ENCODE measurements at places on chromosomes 3 and 15.

DNA sequence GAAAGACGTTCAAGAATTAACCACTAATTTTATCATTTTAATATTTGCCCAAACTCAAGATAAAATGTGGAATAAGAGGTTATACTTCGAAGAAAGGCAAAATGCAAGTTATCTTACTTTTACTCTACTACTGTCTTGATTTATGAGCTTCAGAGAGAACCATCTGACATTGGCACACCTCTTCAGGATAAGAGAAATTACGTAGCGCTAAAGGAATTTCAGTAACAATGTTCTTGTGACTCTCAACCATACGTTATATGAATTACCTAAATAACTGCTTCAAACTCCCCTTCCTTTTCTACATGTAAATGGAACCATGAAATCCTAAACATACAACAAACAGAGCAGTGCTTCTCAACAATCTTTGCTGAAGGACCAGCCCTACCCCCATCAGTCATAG lies 96.8 kb downstream of the ZNF385D start:
- DNase-seq = no peak

GRCh38 chr3:99468918-99469317 lies 169.5 kb upstream of the COL8A1 start:
- DNase-seq = no peak

DNA sequence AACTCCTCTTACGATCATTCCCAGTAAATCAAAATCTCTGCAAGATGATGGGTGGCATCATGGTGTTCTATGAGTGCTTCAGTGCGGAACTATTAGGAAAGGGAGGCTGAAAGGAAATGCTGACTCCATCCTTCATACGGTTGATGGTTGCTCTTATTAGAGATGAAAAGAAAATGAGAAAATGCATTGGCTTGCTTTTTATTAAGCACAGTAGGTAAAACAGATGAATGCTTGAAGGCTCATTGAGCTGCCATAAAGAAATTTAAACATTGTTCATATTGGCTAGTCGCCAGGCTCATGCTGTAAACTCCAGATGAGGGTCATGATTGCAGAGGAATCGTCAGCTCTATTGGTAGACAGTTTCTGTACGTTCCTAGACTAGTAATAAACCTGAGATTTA lies 115.8 kb downstream of the EPHA3 start:
- DNase-seq = no peak

GRCh38 chr3:152971880-152972279 lies 136.9 kb downstream of the P2RY1 start:
- no peak for DNase-seq

DNA sequence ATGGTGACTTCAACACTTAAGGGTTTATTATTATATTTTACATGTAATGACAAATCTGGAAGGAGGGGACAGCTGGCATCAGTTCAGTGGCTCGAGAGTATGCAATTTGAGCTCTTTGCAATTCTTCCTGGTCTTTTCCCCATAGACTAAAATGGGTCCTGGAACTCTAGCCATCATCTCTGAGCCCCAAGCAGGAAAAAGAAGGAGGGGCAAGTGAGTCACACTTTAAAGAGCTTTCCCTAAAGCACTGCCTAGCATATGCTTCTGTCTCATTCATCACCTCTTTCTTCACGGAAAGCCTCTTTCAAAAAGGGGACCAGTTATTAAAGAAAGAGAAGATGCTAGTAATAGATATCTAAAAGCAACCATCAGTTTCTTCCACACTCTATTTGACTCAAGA lies 466.3 kb downstream of the ZIC1 start:
- no peak for DNase-seq

GRCh38 chr15:69921626-69922619 lies 175.8 kb downstream of the TLE3 start:
- DNase-seq = no peak

DNA sequence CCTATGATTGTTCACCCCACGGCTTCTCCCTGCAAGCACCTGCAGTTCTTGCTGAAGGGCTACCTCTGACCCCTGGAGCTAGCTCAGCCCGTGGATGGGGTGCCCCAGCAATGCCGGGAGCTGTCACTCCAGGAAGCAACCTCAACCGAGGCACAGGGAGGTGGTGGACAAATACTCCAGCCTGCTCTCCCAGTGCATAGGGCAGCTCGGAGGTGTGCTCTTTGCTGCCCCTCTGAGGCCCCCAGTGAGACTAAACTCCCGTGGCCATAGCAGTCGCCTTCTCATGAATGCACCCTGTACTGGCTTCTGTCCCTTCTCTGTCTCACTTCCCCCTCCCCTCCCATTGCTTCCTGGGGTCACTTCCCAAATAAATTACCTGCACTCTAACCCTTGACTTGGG lies 48.5 kb downstream of the LINGO1 start:
- no peak for DNase-seq

DNA sequence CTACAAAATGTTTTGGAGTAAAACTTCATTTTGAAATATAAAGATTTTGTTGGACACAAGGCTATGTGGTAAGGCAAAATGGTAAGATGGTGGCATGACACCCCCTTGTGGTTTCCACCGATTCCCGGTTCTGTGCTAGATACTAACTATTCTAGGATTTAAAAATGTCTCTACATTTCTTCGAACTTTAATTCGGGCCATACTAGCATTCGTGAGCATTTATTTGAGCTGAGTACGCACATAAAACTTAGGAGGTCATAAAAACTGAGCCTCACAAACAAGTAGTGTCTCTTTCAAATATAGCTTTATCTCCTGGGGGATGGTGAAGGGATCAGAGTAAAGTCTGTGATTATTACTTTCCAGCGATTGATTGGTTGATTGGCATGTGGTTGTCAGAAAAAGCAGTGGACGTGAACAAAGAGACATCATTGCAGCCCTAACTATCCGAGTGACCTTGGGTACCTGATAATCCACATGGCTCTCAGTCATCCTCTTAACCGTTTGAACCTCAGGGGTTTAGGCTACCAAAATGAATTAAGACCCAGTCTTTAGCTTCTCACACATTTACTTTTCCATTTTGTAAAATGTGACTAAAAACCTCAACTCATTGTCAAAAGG lies 1.1 kb upstream of the ZNF639 start:
- no peak for DNase-seq

GRCh38 chr15:69553686-69554085 lies 101.1 kb downstream of the RPLP1 start:
- no peak for DNase-seq

GRCh38 chr3:169624533-169624972 lies 39.0 kb downstream of the MECOM start:
- DNase-seq = no peak

DNA sequence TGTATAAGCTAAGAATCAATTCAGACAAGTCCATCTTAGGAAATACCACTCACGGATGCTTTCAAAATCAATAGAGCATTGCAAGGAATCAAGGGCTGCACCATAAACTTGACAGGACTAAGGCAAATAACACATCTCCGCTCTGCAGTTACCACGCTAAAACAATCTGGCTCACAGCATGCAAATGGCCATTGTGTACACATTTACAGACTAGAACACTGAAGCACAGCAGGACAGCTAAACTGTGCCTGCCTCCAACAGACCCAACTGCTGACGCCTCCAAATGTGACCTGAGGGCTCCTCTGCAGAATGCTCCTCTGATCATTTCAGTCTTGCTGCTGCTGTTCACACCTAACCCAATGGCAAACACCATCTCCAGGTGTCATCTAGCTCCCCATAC lies 104.3 kb downstream of the MEX3B start:
- no peak for DNase-seq

- no peak for DNase-seq
Measured at GRCh38 chr15:72168808-72169190, 28.8 kb downstream of the GRAMD2A start.

DNA sequence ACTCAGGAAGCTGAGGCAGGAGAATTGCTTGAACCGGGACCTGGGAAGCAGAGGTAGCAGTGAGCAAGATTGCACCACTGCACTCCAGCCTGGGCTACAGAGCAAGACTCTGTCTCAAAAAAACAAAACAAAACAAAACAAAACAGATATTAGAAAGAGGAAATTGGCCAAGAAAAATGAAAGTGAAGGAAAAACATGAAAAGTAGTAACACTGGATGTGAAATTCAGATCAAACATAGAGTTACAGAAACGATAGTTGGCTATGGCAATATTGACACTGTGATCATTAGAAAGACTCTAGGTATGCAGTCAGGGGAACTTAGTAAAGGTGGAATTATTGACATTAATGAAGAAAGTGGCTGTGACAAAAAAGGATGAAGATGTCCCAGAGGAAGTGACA lies 13.2 kb upstream of the TIPARP start:
- no peak for DNase-seq

- no peak for DNase-seq
Measured at GRCh38 chr3:172787746-172788145, 37.2 kb downstream of the ECT2 start.

- no peak for DNase-seq
Measured at GRCh38 chr15:66822576-66822975, 120.5 kb downstream of the SMAD6 start.

DNA sequence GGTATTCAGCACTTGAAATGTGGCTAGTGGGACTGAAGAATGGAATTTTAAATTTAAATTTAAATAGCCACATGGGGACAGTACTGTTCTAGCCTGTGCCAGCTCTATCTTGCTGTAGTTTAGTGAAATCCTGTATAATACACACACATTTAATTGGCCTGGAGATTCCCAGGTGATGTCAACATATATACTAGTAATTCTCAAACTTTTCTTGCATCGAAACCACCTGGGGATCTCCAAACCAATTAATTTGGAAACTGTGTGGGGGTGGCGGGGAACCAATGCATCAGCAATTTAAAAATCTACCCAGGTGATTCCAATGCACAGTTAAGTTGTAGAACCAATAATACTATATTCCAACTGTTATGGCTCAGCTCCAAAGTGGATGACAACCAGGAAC lies 228.9 kb upstream of the MRPL3 start:
- no peak for DNase-seq

DNA sequence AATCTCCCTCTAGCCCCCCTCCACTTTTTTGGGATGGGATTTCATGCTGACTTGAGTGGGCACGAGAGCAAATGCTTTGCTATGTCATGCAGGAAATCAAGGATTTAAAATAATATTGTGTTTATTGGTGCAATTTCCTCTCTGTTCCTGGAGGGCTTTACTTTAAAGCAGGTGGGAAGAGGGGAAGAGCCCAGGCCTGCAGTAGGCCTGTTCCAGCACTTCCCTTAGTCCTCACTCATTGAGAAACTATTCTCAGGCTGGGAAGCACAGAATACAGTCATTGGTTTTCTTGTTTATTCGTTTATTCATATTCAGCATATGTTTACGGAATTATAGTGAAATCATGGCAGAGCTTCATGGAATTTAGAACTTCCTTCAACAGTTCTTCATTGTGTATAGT lies 41.7 kb upstream of the SPSB4 start:
- DNase-seq = no peak

- DNase-seq = no peak
Measured at GRCh38 chr3:124563376-124563775, 166.9 kb upstream of the UMPS start.

- no peak for DNase-seq
Measured at GRCh38 chr15:57589281-57589680, 2.4 kb upstream of the MYZAP start.

All from T-helper 2 cell (primary cell).